Ovary (tissue), 10 donors: ENCODE measurements at places on chromosomes 13 and 19.

DNA sequence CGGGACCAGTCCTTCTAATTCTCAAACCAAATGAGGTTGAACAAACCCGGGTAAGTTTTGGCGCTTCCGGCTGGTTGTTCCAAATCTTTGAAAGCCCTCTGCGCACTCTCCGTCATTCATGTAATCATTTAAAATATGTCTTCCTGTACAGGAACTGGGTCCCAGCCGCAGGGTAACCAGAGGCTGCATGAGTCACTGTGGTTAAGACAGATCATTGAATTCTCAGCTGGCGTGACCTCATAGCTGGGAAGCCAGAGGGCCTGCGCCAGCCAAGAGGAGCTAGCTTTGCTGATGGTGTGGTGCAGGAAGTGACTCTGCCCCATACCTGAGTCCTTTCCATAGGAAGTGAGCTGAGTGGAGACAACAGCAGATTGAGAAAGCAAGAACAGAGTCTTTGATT is 135.2 kb downstream of the TSHZ3 start:
- H3K36me3 ChIP-seq, result no peaks in the 10 kb centered on the region
- DNase-seq, result peak; percentile 21
- no peaks in the 10 kb centered on the region for H3K27me3 ChIP-seq
- no peak overlapping the region for H3K27ac ChIP-seq

DNA sequence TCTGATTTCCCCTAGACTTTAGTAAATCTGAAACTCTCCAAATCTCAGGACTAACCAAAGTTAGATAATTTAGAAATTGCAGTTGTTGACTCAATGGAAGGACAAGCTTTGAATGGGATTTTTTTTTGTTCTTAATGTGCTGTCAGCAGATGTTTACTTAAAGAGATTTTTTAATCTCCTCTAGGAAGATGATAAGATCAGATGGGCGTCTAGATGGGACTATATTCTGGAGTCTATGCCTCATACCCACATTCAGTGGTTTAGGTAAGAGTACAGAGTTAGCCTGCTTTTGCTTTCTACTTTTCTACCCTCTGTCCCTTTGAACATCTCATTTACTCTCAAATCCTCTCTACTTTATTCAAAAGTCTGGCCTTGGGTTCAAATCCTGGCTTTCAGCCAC is 39.3 kb downstream of the TM9SF2 start:
- H3K4me3 ChIP-seq, result no peak overlapping the region
- DNase-seq, result no peak
- no peaks in the 10 kb centered on the region for H3K27me3 ChIP-seq
- no peak overlapping the region for H3K27ac ChIP-seq
- no peaks in the 10 kb centered on the region for H3K4me1 ChIP-seq

- H3K27me3 ChIP-seq, result no peaks in the 10 kb centered on the region
- H3K27ac ChIP-seq, result no peak overlapping the region
- H3K4me1 ChIP-seq, result no peaks in the 10 kb centered on the region
Measured at GRCh38 chr13:98827449-98827848, 75.0 kb upstream of the SLC15A1 start.

DNA sequence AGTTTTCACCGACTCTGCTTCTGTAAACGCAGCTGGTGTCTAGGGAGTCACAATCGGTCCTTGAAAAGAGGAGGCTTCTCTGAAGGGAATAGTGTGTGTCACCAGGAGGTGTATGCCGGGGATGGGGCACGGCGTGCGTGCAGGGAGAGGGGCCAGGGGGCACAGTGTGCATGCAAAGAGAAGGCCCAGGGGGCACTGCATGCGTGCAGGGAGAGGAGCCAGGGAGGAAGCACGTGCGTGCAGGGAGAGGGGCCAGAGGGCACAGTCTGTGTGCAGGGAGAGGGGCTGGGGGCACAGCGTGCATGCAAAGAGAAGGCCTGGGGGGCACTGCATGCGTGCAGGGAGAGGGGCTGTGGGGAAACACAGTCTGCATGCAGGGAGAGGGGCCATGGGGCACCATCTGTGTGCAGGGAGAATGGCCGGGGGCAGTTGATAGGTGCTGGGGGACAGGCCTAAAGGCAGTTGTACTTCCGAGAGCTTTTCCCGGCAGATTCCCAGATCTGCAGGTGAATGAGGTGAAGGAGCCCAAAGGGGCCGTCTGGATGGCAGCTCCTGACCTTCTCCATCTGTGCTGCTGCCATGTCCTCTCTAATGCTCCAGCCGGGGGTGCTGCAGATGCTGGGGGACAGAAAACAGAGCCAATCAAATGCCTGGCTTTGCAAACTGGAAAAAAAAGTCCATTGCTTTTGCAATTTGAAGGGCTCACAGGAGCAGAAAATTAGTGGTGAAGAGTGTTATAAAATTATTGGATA is 36.4 kb downstream of the ATP11A start:
- no peak overlapping the region for H3K27ac ChIP-seq
- no peaks in the 10 kb centered on the region for H3K27me3 ChIP-seq
- peaks cover 9% of the 10 kb centered on the region for H3K4me1 ChIP-seq
- no peak overlapping the region for H3K4me3 ChIP-seq
- no peaks in the 10 kb centered on the region for H3K36me3 ChIP-seq
- DNase-seq, result no peak

- H3K4me3 ChIP-seq, result no peak overlapping the region
- H3K27ac ChIP-seq, result peak overlapping the region; percentile 24
- H3K36me3 ChIP-seq, result no peaks in the 10 kb centered on the region
- no peak for DNase-seq
Measured at GRCh38 chr19:18488838-18489626, 32.8 kb downstream of the ELL start.

- H3K4me1 ChIP-seq, result no peaks in the 10 kb centered on the region
- H3K27ac ChIP-seq, result no peak overlapping the region
- DNase-seq, result no peak
- H3K27me3 ChIP-seq, result no peaks in the 10 kb centered on the region
- H3K4me3 ChIP-seq, result no peak overlapping the region
Measured at GRCh38 chr13:111913761-111914140, 153.2 kb upstream of the SOX1 start.
